GM23338 (cell line): ENCODE measurements at places on chromosomes 12 and 14.

GRCh38 chr12:109999983-110000505 is 814 bp downstream of the ANKRD13A start:
- DNase-seq, result peak; percentile 49

GRCh38 chr12:42960087-42960527 is 370.6 kb upstream of the PRICKLE1 start:
- no peak for DNase-seq

- DNase-seq, result no peak
Measured at GRCh38 chr14:59332727-59333126, 132.5 kb downstream of the GPR135 start.

- no peak for DNase-seq
Measured at GRCh38 chr12:130153803-130154202, 8.5 kb upstream of the FZD10 start.

DNA sequence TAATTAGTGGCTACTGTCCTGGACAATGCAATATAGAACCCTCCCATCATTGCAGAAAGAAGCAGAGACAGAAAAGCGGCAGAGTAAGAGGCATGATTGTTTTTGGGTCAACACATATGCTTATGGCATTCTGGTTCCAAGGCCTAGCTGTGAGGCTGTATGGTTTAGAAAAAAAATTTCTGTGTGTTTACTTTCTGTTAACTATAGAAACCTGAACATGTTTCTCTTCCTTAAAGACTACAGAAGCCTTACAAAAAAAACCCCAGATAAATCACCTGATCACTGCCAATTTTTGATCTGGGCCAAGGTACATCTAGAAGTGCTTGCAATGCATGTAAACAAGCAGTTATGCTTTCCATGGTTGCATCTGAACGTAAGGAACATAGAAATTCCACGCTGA is 100.0 kb upstream of the HECTD1 start:
- DNase-seq, result no peak

- DNase-seq, result no peak
Measured at GRCh38 chr12:76560086-76560491, 518 bp upstream of the OSBPL8 start.

GRCh38 chr12:14249368-14249767 is 116.1 kb upstream of the ATF7IP start:
- DNase-seq, result peak; percentile 72

DNA sequence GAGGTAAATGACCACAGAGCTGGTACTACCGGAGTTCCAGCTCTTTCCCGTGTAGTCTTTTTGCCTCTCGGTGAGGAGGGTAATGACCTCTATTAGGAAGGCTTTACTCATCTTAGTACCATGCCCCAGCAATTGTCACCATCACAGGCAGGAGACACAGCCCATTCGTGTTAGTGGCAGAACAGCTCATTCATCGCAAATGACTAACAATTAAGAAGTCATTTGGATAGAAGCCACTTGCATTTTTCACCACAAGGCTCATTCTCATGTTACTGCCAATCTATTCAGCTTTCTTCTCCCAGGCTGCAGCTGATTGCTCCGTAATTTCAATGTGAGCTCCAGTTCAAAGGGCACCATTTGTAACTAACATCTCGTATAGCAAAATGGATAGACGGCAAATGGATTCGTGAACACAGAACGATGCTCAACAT is 718.8 kb upstream of the TMEM132C start:
- peak; percentile 5 for DNase-seq

DNA sequence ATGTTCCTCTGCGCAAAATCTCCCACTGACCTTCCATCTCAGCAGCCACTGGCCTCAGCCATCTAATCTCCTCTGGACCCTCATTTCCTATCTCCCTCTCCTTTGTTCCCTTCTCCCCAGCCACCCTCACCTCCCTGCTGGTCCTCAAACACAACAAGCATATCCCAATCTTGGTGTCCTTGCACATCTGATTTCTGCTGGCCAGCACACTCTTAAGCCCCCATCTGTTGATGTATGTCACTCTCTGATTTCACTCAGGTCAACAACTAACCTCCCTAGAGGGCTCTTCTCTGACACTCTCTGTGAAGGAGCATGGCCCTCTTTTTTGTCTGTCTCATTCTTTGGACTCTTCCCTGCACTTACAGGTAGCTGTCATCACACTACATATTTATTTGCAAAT is 25.6 kb downstream of the PPM1H start:
- DNase-seq, result no peak

GRCh38 chr12:124567673-124568373 is 411 bp upstream of the NCOR2 start:
- peak; percentile 75 for DNase-seq

GRCh38 chr12:121536054-121536898 is 44.5 kb downstream of the KDM2B start:
- DNase-seq, result peak; percentile 91

GRCh38 chr12:123828854-123829547 is 66.9 kb downstream of the DNAH10 start:
- DNase-seq, result no peak

- DNase-seq, result peak; percentile 75
Measured at GRCh38 chr12:53344824-53345485, 8.8 kb upstream of the SP7 start.

DNA sequence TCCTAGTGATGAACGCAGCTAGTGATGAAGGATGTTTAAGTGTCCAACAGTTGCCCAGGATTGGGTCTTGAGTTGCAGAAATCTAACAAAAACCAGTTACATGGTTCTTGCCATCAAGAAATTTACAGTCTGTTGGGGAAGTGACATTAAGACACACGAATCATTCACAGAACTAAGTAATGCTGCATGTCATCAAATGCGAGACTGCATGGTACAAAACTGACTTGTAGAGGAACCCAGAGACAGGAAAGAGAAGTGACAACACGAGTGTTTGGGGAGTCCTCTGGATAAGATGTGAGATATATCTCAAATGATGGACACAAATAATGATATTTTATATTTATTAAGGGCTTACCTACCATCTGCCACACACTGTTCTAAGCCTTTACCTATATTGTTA is 6.1 kb upstream of the SYNE3 start:
- no peak for DNase-seq

DNA sequence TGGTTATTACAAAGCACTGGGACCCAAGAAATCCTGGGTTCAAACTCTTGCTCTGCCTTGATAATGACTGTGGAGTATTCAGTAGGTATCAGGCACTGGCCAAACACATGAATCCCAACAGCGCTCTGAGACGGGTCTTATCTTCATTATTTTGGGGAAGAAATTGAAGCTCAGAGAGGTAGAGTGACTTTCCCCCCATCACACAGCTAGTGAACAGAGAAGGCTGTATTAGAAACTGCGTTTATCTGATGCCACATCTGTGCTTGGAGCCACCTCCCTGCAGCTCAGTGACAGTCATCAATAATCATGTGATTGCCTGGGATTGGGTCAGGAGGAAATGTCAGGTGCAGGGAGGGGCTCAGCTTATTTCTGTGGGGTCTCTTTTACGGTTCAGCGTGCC is 225.4 kb upstream of the LHX5 start:
- no peak for DNase-seq

- DNase-seq, result no peak
Measured at GRCh38 chr12:22858849-22859570, 234.0 kb downstream of the ETNK1 start.

DNA sequence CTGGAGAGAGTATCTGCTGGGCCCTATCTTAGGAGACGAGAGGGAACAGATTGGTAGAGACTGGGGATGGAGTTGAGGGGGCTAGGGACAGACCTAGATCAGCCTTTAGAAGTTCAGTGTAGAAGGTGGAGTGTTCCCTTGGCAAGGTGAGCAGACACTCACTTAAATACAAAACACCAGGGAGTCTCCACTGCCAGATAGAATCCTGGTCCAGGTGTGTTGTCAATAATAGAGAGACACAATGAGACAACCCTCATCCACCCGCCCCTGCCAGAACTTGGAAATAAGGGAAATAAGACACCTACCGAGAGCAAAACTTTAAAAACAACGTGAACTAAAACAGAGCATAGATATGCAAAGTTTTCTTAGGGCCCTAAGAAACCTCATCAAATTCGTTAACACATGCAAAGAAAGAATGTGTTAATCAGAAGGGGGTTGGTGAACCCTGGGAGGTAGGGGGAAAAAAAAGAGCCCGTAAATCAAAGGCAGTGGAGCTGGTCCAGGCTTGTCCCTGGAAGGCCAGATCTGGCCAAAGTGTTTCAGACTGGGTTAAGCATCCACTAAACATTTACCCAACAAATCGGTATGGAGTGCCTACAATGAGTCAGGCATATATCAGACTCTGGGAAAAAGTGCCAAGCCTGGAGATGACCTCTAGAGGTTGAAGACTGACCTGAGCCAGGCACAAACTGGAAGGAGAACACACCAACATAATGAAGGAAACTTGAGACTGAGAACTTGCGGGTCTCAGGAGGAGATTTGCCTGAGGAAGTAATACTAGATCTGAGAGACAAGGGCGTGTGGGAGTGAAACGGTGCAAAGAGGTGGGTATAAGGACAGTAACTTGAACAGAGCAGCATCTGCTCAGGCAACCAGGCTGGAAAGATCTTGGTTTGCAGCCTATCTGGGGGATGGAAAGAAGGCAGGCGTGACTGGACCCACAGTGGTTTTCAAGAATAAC is 37.0 kb upstream of the OTX2 start:
- peak; percentile 95 for DNase-seq

- no peak for DNase-seq
Measured at GRCh38 chr12:2300886-2301285, 248.1 kb downstream of the CACNA1C start.

- DNase-seq, result no peak
Measured at GRCh38 chr12:63238892-63239291, 87.9 kb upstream of the AVPR1A start.

GRCh38 chr14:101111620-101112290 is 208.2 kb upstream of the RTL1 start:
- DNase-seq, result no peak

DNA sequence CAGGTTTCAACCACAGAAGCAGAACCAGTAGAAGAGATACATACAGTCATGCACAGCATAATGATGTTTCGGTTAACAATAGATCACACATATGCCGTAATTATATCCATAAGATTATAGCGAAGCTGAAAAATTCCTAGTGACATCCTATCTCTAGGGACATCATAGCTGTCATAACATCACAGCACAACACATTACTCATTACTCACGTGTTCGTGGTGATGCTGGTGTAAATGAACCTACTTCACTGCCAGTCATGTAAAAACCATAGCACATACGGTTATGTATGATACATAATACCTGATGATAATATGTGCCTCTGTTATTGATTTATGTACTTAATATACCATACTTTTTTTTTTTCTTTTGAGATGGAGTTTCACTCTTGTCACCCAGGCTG is 44.7 kb downstream of the KLRG1 start:
- no peak for DNase-seq

DNA sequence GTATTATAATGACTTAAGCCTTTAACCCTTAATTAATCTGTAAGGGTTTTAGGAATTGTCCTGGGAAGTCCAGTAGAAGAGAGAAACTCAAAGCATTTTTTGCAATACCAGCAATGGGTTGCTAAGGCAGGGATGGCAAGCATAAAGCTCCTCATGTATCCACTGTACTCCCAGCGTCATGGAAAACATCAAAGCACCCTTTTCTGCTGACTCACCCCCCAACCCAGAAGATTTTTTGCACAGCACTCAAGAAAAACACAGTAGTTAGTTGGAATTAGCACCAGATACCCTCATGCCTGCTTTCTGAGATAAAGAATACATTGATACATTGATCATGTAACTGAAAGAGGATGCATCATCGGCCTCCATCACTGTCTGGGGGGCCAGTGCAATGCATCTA is 199.1 kb upstream of the CNOT2 start:
- DNase-seq, result no peak

DNA sequence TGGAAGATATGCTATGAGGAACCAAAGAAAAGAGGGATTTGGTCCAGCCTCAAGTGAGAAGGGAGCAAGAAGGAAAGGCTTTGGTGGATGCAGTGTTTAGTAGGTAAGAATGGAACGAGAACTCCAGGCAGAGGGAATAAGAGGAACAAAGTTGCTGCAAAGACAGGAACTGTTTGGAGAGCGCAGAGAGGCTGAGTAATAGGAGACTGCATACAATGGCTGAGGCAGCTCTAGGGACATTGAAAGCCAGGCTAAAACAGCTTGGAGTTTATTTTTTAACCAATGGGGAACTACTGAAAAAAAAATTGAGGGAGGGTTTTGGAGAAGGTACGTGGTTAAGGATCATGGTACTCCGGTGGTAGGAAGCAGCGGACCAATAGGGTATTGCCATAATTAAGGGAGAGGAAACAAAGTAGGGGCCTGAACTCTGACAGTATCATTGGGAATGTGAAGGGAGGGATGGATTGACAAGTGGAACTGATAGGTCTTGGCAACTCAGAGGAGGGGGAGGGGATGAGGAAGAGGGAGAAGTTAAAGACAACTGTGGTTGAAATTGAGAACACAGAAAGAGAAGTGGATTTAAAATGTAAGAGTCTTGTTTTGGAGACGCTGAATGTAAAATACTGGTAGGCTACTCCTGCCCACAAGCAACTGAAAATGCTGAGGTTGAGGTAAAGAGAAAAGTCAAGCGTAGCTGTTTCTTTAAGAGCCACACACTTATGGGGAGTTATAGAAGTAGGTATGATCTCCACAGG is 4.8 kb downstream of the ASCL4 start:
- no peak for DNase-seq

DNA sequence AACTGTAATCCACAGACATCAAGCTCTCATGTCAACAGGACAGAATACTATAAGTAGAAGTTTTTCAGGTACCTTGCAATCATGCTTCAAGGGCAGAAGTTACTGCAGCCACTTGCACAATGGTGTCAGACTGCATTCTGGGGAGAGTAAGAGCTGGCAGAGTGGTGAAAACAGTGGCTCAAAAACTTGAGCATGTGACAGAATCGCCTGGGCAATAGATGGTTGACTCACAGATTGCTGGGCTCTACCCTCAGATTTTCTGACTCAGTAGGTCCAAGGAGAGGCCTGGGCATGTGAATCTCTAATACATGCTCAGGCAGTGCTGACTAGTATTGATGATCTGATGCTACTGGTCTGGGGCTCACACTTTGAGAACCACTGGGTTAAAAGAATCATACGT is 187.8 kb downstream of the TBX5 start:
- no peak for DNase-seq

- DNase-seq, result no peak
Measured at GRCh38 chr12:17918013-17918412, 172.0 kb downstream of the RERGL start.

DNA sequence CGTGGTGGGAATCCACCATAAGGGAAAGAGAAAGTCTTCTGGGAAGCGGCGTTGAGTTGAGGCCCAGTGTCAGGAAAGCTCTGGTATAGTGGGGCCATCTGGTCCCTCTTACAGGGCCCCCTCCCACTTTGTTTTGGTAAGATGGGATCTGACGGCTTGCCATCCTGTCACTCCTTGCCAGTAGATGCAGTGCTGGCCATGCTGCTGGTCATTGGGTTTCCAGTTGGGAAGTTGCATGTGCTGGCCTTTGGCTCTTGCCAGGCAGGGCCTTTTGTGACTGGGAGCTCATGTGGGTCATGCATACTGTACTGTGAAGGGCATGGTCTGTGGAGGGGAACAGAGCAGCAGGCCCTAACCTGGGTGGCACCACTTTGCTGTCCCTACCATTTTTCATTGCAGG is 3.8 kb downstream of the TRAF3 start:
- DNase-seq, result no peak

DNA sequence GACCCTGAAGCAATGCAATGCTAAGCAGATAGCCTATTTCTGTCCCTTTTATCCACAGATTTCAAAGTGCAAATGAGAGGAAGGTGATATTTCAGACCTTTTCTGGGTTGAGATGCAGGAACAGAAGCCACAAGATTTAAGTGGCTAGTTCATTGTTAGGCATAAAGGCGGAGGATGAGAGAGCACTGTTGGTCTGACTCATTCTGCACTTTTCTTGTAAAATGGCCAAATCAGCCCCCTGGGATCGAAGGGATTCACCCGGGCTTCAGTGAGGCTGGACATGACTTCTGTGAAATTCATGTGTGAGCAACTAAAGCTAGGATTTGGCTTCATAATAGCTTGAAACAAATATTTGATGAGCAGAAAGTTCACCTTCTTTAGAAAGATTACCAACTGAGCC is 101.9 kb upstream of the OVCH1 start:
- DNase-seq, result no peak
